ENCODE measurements at places on chromosomes 12 and 14.

GRCh38 chr12:81176796-81177195 is 98.9 kb downstream of the ACSS3 start:
- no peak for DNase-seq

GRCh38 chr12:121980191-121980891 is 41.3 kb upstream of the BCL7A start:
- no peak for DNase-seq

DNA sequence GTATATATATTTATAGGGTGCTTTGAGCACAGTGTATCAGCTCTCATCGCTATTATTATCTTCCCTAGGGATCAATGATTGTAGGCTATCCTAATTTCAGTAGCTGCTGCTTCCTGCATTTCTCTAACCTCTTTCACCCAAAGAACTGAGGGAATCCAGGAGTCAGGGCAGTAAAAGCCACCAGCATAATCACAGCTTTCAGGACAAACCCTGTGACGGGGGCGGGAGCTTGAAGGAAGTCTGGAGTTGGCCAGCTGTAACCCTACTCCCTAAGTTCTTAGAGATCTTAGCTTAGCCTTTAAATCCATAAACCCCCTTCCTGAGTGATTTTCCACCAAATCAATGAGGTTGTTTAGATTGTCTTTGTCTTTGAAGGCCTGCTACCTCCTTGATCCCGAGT is 33.7 kb downstream of the FLVCR2 start:
- no peak for DNase-seq

- no peak for DNase-seq
Observed at GRCh38 chr12:69540987-69541386, 44.3 kb upstream of the CCT2 start.

GRCh38 chr12:20555771-20556170 is 139.4 kb upstream of the SLCO1C1 start:
- DNase-seq, result no peak

DNA sequence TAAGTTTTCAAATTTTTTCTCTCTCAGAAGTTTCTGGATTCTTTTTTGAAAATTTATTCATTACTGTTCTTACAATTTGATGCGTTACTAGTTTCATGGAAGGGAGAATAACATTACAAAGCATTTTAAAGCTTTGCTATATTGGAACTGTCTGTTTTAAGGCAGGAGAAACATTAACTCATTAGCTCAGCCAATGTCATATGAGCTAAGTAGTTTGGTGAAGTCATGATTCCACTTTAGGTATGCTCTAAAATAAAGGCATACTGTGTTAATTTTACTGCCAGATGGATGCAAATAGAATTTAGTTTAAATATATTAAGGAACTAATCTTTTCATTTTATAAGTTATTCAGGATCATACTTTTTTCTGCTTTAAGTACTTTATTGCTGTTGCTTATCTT is 46.0 kb downstream of the ARID2 start:
- no peak for DNase-seq

GRCh38 chr12:49945394-49946080 is 5.0 kb upstream of the AQP2 start:
- DNase-seq, result peak; percentile 73

DNA sequence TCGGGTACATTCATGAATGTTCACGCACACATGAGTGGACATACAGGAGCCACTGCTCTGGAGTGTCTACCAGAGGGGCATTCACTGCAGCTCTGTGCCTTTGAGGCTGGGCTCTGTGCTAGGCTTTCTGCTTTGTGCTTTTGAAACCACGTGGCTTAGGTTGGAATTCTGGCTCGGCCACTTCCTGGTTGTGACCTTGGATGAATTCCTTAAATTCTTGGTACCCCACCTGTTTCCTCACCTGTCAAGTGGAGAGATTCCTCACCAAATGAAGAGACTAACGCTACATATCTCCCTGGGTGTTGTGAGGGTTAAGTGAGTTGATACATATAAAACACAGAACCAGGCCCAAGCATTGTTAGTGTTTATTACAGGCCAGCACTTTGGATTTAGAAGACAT is 842.8 kb downstream of the VRK1 start:
- no peak for DNase-seq

DNA sequence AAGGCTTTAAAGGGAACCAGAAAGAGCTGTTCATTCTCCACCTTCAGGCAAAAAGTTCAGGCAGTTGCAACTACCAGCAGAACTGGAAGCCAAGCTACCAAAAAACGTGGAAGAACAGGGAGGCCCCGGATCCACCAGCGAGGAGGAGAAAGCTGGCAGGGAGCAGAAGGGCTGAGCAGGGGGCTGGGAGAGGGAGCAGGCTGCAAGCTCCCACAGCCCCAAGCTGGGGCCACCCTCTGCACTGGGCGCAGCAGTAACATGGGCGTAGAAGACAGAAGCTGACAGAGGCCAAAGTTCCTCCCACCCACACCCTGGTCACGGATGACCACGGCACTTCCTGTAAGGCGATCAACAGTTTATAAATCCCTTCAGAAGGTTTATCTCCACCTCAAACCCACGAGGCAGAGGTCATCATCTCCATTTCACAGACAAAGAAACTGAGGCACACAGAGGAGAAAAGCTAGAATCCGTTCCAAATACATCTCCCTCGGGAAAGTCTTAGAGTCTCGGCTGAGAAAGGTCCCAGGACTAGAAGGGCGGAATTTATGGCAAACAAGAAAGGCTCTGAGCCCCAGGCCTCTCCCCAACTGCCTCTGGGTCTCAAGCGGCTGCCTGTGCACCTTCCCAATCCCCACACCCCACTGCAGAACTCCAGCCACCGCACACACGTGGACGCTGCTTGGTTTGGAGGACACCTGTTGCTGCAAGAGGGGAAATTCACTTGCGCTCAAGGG is 1.8 kb downstream of the CCDC85C start:
- DNase-seq, result no peak

GRCh38 chr14:99463974-99464373 is 16.7 kb downstream of the SETD3 start:
- no peak for DNase-seq

DNA sequence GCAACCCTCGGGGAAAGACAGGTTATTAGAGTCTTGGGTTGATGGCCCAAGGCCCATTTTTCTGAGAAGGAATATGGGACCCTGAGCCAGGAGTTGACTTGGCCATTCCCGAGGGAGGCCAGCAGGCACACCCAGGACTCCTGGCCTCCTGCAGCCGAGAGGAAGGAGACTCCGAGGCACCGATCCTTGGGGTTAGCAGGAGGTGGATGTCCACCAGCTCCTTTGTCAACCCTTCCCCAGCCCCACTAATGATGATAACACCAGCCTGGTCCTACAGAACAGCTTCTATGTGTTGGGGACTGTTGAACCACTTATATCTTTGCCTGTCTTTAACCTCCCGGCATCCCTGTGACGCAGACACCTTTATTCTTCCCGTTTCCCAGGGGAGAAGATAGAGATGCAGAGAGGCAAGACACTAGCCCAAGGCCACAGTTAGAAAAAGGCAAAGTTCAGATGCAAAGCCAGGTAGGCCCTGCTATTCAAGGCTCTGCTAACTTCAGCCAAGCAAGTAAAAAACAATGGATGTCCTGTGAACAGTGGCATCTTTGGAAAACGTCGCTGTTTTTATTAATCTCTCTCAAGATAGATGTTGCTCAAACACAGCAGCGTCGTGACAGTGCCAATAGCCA is 767.3 kb upstream of the TBX3 start:
- no peak for DNase-seq

- DNase-seq, result no peak
Observed at GRCh38 chr12:123690191-123690840, 19.4 kb downstream of the TCTN2 start.

DNA sequence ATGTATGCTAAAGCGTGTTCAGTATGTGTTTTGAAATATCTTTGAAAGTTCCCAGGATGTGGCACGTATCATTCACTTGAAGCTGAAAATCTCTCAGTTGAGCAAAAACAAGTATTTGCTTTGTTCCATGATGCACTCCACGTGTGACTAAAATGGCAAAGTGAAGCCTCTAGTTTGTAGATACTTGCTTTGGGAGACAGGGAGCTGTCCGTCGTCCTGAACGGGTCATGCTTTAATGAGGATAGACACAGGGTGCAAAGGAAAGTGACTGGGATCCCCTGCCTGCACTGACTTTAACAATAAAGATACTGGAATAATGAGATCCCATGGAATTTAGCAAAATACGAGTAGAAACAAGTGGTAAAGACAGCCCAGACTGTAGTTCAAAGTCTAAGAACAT is 991.4 kb downstream of the NRXN3 start:
- no peak for DNase-seq

DNA sequence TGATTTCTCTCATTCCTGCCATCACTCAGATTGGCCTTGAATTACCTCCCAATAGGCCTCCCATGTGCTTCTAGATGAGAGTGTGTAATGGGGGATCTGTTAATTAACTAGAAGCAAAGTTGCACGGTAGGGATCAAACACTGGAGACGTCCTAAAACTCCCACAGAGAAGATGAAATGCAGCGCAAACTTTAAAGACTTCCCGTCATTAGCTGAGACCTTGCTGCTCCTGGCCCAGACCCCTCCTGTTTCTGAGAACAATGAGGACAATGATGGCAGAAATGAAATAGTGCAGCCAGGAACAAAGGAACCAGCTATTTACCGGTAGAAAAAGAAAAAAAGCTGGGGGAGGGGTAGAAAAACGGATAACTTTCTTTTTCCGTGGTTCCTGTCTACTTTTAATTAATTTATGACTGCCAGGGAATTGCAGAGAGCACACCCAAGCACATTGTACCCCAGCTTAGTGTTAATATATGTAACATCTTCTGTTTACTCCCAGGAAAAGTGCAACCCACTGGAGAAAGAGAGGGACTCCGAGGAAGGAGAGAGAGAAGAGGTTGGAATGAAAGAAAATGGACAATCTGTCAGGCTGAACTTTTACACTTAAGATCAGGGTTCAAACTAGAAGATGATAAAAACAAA is 280.7 kb upstream of the SOX5 start:
- DNase-seq, result no peak

GRCh38 chr14:60964904-60965303 is 16.0 kb downstream of the TRMT5 start:
- DNase-seq, result no peak

- no peak for DNase-seq
Observed at GRCh38 chr12:85156569-85156968, 120.4 kb downstream of the LRRIQ1 start.

- DNase-seq, result no peak
Observed at GRCh38 chr14:61899497-61899896, 137.3 kb downstream of the SNAPC1 start.

DNA sequence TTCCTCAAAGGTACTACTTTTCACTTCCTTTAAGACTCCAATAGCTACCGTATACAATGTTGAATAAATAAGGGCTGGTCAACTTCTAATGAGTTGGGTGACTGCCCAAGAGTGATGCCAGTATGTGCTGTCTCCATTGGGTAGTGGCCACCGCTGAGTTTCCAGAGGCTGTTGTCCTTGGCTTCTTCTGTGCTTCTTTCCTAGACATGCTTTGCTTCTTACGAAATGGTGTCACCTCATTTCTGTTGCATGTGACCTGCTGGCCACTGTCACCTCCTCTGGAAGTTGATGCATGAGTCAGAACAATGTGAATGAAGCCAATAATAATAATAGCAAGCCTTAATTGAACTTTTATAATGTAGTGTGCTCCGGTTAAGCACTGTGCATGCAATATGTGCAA is 7.5 kb upstream of the NID2 start:
- DNase-seq, result no peak

DNA sequence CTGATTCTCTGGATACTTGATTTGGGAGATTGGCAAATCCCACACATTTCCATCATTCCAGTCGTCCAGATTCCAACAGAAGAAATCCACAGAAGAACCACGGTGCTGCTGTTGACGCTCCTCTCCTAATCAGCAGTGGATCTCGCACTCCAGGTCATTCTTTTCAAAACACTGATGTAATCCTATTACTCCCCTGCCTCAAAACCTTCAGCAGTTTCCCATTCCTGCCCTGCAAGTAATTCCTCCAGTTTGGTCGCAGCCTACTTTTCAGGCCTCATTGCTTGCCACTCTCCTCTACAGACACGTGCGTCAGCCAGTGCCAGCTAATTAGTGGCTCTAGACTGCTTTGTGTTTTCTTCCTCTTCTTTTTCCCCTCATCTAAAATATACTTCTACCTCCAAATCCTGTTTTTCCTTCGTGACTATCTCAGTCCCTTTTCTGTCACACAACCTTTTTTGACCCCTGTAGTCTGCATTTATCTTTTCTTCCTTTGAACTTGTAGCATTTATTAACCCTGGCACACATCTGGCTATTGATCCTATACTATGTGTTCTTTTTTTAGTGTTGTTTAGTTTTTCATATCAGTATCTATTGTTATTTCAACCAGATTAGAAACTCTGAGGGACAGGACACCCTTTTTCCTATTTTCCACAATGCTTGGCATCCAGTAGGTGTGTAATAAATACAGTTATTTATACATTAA is 36.8 kb downstream of the PRORP start:
- no peak for DNase-seq

GRCh38 chr12:117889098-117889497 is 79.7 kb downstream of the KSR2 start:
- DNase-seq, result no peak

GRCh38 chr12:8033153-8034044 is 883 bp downstream of the FOXJ2 start:
- no peak for DNase-seq

DNA sequence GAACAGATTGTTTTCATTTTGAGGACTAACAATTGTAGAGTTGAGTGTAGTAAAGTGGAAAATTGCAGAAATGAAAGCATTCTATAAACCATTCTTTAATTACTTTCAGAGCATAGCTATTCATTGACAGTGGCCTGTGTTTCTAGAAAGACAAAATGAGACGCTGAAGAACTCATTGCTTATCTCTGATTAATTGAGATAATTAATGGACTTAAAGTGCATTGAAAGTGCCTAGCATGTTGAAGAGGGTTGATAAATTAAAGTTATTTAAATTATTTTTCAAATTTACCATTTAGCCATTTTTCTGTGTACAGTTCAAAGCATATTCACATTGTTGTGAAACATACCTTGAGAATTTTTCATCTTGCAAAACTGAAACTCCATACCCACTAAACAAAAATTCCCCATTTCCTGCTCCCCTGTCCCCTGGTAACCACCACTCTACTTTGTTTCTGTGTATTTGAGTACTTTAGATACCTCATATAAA is 57.4 kb downstream of the DAAM1 start:
- DNase-seq, result no peak

- no peak for DNase-seq
Observed at GRCh38 chr14:96904201-96904600, 107.0 kb downstream of the VRK1 start.

DNA sequence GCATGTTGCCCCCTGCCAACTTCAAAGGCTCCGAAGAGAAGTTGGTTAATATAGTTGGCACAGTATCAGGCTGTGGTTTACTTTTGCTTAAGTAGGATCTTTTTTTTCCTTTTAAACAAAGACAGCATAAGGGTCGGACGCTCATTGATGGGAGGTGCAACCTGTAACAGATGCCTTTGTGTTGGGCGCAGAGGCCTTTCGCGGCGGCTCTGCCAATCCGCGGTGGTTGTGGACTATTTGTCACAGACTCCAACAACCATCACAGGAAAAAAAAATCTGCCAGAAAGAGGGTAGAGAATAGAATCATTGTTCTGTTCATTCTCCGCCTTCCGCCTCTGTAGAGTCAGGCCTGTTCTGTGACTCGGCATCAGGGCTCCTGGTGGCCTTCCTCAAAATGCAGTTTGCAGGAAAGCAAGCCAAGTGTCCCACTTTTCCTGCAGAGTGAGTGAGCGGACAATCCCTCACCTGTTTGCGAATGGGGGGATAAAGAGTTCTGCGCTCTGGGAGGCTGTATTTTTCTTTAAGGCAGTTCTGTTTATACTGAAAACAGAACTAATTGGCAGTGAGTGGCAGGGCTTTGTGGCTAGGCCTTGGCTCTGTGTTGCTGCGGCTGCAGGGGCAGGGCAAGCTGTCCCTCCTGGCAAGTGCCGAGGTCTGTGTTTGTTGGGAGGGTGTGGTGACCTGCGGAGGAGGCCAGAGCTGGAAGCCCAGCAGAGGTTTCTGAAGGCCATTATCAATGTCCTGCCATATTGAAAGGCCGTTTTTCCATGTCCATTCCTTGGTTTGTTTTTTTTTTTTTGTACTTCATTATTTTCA is 83.0 kb upstream of the PIWIL1 start:
- DNase-seq, result no peak

Measured in stimulated activated CD8-positive, alpha-beta memory T cell treated with anti-CD3 and anti-CD28 coated beads, Interleukin-15, amount 100 ng/mL, for 1 hour (primary cell).